Pancreas (tissue), 10 donors: ENCODE measurements at places on chromosomes 7 and 10.

DNA sequence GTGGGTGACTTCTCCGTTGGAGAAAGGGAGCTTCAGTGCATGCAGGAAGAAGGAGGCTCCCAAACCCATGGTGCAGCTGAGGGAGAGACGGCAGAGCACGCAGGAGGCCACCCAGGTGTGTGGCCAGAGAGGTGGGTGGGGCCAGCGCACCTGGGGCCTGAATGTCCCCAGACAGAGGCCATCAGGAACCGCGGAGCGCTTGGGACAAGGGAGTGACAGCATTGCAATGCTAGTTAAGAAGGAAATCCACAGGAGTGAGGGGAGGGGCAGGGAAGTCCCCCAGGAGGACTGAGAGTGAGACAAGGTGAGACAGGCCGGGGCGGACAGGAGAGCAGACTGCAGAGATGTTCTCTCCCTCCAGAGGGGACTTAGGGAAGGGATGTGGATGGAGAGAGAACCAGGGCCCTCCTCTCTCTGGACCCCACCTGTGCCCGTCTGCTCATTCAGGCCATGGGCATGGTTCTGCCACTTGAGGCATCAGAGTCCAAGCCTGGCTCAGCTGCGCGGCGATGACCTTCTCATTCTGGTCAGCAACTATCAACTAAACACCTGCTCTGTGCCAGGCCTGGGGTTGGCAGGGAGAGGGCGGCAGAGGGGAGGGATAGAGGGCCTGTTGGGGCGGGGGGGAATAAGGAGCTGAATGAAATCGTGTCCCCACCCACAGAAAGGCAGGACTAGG, 69.4 kb upstream of the COL13A1 start:
- no peak for DNase-seq

- no peak for DNase-seq
Observed at GRCh38 chr10:75281974-75282373, 46.2 kb upstream of the COMTD1 start.

DNA sequence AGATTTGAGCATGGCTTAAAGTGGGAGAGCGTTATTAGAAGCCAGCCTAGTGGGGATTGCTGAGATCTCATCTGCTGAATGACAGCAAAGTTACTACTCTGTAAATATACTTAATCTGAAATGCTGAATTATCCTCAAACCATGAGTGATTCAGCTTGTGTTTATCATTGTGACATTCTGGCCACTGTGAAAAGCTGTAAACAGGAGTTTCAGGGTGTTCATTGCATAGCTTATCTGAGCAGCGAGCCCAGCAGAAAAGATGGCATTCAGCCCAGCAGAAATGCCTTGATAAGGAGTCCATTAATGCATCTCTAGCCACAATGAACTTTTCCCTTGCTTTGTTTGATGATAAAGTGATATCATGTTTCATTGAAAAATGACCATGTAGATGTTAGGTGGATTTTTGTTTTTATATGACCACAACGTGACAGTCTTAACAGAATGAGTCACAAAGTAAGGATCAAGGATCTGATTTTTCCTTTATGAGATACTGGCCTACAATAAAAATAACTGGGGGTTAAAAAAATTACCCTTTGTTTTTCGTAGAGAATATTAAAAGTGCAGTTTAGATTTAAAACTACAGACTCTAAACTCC, 7.8 kb downstream of the TES start:
- DNase-seq = no peak

GRCh38 chr7:146412781-146413180, 296.2 kb downstream of the CNTNAP2 start:
- no peak for DNase-seq

DNA sequence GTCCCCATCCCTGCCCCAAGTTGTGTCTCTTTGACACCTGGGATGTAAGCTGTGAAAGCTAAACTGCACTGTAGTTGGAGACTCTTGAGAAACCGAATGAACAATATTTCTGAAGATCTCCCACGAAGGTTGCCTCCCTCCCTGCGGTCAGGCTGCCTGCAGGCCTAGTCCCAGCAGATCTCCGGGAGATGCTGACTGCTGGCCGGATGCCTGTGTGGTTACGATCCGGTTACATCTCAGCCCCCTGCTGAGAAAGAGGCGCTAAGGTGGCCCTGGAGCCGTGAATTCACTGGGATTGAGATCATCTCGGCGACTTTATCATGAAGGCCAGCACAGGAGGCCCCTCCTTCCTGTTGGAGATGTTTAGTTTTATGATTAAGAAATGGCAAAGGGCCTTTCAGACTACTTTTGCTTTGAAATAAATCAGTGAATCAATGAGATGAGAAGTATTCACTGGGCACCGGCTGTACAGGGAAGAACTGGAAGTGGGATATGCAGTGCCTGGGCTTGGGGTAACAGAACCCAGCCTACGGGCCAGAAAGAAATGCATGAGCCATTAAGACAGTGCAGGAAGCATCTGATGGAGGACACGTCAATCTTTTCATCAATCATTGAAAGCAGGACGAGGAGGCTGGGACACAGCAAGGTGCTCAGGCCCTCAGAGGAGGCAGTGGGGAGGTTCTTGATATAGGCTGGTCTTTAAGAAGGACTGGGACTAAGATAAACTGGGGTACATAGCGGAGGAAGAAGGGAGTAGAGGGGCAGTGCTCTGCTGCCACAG, 177.6 kb downstream of the PRKAG2 start:
- DNase-seq = no peak

- DNase-seq = no peak
Observed at GRCh38 chr7:26619348-26619984, 244.9 kb downstream of the SKAP2 start.
